NCI-H1930 (cell line): ENCODE measurements at places on chromosomes 13 and 19.
A peak's percentile ranks its signal among the peaks of the same experiment; 100 is the strongest.

DNA sequence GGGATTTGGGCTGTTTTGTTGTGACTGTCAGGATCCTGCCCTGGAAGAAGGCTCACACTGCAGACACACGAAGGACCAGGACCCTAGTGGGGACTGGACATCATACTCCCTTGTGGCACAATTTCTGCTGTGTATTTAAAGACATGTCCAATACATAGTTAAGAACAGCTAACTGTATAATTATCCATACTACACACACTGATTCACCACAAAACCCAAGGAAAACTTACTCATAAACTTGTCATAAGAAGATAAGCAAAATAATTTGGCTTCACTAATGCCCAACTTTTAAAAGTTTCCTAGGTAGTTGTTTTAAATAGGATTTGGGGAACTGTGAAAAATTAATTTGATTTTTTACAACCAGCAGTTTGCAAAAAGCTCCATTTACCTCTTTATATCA is 46.1 kb downstream of the LATS2 start:
- DNase-seq, result no peak

- no peak for DNase-seq
Measured at GRCh38 chr19:1145635-1146411, 28.2 kb downstream of the SBNO2 start.

DNA sequence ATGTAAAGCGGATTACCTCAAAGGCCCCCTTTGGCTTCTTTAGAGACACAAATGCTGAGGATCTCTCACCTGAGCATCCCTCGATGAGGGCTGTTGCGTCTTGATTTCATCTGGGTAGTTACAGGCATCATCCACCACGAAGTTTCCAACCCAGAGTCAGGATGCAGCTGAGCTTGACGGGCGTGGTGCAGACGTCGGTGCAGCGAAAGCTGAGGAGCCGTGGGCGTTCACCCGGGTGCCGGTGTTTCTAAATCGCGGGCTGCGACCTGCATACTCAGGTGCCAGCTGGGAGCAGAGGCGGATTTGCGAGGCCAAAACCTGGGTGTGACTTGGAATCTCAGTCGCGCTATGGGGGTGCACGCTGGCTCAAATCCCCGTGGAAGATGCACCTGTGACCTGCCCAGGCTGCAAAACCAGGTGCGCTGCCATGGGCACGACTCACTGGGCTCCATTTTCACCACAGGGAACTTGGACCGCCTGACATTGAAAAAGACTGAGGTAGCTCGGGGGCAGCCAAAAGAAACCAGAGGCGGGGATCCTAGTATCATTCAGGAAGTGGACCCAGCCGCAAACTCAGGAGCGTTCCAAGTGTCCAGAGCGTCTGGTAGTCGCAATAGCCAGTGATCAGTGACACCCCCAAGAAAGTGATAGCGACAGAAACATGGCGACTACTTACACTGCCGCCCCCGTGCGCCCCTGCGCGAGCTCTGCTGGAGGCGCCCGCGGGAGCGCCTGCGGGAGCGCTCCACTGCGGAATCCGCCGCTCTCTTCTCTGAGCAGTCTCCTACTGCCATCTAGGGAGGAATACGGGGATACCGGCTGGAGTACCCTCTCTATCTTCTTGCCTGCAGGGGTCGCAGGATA is 36.4 kb upstream of the IGFL4 start:
- DNase-seq, result peak; percentile 94

DNA sequence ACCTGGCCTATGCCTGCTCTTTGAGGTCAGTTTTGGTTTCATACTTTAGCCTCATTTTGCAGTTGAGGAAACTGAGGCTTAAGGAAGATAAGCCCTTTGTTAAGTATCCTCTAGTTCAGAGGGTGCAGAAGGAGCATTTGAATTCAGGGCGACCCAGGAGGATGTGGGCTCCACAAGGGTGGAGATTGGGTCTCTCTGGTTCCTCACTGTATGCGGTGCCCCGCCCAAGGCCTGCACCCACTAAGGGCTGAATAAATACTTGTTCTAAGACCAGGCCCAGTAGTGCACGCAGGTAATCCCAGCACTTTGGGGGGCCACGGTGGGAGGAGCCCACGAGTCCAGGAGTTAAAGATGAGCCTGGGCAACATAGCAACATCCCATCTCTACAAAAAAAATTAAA is 768 bp upstream of the SLC44A2 start:
- DNase-seq, result no peak

GRCh38 chr13:26017196-26017921 is 34.5 kb downstream of the SHISA2 start:
- no peak for DNase-seq

- DNase-seq, result no peak
Measured at GRCh38 chr19:27753622-27754021, 1459.3 kb downstream of the UQCRFS1 start.

DNA sequence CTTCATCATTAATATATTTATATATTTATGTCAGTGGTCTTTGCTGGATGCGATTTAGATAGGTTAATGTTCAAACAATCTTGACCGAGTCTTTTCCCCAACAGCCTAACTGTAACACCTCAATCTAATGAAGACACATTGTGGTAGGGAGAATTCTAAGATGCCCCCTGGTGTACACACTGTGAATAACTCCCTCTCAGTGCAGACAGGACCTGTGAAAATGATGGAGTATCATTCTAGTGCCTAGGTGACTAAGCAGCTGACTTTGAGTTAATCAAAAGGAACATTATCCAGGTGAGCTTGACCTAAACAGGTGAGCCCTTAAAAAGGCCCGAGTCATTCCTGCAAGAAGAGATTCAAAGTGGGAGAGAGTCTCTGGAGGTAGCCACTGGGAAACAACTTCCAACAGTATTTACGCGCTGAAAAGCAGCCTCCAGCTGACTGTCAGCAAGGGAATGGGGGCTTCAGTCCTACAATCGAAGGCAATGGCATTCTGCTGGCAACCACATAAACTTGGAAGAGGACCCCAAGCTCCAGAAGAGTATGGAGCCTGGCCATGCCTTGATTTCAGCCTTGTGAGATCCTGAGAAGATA is 28.0 kb upstream of the KBTBD7 start:
- peak; percentile 43 for DNase-seq

GRCh38 chr19:17625980-17626379 is 62.2 kb downstream of the UNC13A start:
- no peak for DNase-seq

- no peak for DNase-seq
Measured at GRCh38 chr13:90968166-90968904, 379.2 kb upstream of the MIR17HG start.
